ENCODE measurements at places on chromosomes 1 and 21.

GRCh38 chr1:65469126-65469888, 48.8 kb downstream of the LEPR start:
- DNase-seq = no peak

DNA sequence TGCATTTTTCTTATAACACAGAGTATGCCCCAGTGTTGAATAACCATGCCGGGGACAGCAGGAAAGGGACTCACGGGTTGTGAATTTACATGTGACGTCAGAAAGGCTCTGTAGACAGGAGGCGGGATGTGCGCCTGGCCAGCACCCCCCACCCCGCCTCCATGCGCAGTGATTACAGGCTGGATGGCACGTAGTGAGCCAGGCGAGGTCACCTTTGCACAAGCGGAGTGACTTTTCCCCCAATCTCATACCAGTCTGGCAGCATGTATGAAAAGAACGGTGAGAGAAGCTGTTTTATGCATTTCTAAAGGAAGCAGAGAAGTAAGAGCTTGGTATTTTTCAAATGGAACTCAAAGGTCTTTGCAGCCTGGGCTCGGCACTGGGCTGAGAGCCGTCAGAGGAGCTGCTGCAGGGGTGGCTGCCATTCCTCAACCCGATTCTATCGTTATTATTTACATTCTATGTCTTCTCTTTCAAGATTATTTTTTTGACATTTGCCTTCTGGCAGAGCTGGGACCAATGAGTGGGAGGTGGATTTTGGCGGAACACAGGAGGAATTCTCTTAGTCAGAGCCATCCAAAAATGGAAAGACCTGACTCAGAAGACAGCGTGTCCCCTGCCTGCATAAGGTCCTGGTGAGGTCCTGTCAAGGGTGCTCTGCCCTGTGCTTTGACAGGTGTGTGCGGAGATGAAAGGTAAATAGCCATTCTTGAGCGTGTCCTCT, 115.6 kb upstream of the SLC45A1 start:
- DNase-seq = no peak

DNA sequence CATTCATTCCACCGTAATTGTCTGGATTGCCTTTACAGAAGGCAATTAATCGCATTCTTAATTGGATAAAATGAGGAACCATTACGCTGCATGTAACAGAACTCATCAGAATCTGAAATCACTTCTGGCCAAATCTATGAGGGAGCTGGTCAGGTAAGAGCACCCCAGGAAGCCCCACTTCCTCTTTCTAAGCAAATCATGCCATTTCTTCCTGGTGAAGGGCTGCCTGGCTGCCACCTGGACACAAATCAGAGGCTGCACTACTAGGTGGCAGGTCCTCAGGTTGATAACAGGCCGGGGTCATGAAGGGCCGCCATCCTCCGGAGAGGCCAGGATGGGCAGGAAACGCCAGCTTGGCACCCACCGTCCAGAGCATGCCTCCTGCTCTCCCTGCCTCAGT, 73.7 kb downstream of the CAPZB start:
- peak; percentile 12 for DNase-seq

- peak; percentile 28 for DNase-seq
Observed at GRCh38 chr1:168032029-168032428, 95.2 kb upstream of the MPC2 start.

GRCh38 chr1:40532844-40533424, 1.5 kb downstream of the ZNF684 start:
- peak; percentile 89 for DNase-seq

DNA sequence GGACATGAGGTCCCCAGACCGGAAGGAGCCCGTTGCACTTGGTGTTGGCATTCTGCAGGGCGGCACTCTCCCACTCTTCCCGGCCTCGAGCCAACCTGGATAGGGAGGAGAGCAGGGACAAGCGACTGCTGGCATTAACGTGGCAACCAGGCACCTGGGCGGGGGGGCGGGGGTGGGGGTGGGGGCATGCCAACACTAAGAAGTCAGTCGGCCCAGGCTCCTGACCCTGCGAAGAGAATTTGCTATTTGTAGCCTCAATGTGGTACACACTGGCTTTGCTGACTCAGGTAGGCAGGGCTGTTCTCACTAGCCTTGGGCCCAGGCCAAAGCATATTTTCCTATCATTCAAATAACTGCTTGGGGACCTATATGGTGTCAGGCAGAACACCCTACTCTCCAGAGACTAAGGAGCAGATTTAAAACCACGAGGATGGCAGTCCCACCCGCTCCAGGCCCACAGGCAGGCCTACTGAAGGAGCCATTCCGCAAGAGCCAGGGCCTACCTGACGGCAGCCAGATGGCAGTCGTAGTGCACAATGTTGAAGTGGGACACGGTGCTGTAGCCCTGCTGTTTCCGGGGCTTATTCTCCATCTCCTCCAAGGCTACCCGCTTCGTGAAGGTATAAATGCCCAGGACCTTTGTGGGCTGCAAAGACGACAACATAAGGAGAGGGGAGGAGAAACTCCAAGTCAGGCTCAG, 123.7 kb downstream of the UBR4 start:
- no peak for DNase-seq

GRCh38 chr21:33308586-33309490, 15.9 kb upstream of the IFNAR1 start:
- peak; percentile 99 for DNase-seq

- no peak for DNase-seq
Observed at GRCh38 chr1:30901798-30902581, 6.6 kb downstream of the SDC3 start.

- DNase-seq = no peak
Observed at GRCh38 chr1:9388335-9389180, 95.9 kb downstream of the SPSB1 start.

- no peak for DNase-seq
Observed at GRCh38 chr1:206021626-206022365, 1.9 kb downstream of the CTSE start.

- DNase-seq = peak; percentile 9
Observed at GRCh38 chr1:59272507-59272906, 24.4 kb upstream of the FGGY start.

DNA sequence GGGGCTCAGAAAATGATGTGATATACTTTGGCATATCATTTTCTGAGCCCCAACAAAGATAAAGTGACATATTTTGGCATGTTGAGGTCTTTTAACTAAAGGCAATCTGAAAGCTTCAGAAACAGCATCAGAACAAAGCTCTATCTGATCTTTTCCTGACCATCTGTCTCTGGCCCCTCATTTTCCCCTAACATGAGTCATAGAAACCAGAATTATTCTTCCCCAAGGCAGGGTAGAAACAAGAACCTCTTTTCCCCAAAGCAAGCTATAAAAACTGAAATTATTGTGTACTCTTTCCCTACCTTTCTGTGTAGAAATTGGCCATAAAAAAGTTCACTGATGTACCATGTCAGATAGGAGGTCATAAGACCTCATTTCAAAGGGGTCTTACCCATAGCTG, 48.7 kb upstream of the PLA2G4A start:
- DNase-seq = no peak

DNA sequence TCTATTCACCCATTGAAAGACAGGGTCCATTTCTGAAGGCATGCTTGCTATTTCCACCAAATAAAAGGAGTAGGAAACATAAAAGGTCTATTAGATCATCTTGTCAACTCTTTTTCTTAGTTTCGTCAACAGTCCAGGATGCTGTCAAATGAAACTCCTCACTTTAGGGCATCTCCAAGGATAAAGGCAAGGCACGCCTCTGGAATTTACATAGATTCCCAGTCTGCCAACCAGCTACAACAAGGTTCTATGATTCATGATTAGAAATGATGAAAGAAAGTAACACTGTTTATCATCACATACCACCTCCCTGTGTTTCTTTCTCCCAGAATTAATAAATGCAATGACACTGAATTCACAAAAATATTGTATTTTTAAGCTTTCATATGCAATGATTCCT, 636.3 kb downstream of the LTN1 start:
- DNase-seq = no peak
